ENCODE measurements at places on chromosomes 4 and X.
A peak's percentile ranks its signal among the peaks of the same experiment; 100 is the strongest.

GRCh38 chr4:86706923-86707597 is 112.9 kb downstream of the PTPN13 start:
- no peak for DNase-seq
- no peak overlapping the region for H3K4me3 ChIP-seq
- H3K4me1 ChIP-seq = no peaks in the 10 kb centered on the region
- no peaks in the 10 kb centered on the region for H3K27me3 ChIP-seq

DNA sequence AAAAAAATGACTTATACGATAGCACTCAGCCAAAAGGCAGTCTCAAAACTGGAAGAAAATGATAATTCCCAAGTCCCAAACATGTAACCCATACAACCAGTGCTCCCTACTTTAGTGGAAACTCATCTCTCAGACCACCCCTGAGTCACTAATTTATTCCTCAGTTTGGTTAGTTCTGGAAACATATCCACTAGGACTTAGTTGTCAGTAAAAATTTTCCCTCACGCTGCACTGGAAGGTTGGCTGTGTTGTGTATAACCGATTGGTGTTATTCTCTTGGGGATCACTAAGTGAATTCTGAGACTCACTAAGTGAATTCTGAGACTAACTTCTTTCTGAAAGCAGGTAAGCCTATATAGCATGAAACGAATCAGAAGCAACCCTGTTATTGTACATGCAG is 48.5 kb upstream of the GAB1 start:
- H3K27me3 ChIP-seq = no peaks in the 10 kb centered on the region
- H3K27ac ChIP-seq = no peak overlapping the region
- H3K36me3 ChIP-seq = no peaks in the 10 kb centered on the region
- no peaks in the 10 kb centered on the region for H3K4me1 ChIP-seq
- DNase-seq = no peak

DNA sequence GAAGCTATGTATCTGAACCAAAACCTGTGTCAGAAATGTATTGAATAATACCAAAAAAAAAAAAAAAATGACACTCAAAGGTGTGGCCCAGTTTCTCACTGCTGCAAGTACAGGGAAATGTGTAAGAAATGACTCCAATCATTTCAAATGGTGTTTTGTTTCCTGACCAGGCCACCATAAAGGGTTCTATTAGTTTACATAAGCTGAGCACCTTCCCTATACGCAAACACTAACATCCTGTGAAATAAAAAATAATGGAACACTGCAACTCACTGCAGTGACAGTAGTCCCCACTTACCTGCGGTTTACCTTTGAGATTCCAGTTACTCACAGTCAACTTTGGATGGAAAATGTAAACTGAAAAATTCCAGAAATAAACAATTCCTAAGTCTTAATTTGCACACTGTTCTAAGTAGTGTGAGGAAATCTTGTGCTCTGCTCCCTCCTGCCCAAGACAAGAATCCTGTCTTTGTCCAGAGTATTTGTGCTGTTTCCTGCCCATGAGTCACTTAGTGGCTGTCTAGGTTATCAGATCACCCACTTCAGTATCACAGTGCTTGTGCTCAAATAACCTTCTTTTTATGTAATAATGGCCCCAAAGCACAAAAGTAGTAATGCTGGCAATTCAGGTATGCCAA is 265.3 kb downstream of the RCHY1 start:
- H3K4me3 ChIP-seq = no peak overlapping the region
- no peaks in the 10 kb centered on the region for H3K36me3 ChIP-seq
- no peaks in the 10 kb centered on the region for H3K4me1 ChIP-seq
- H3K27ac ChIP-seq = no peak overlapping the region
- DNase-seq = no peak
- H3K27me3 ChIP-seq = no peaks in the 10 kb centered on the region

- no peaks in the 10 kb centered on the region for H3K27me3 ChIP-seq
- DNase-seq = no peak
- H3K4me1 ChIP-seq = no peaks in the 10 kb centered on the region
- H3K27ac ChIP-seq = no peak overlapping the region
- no peaks in the 10 kb centered on the region for H3K36me3 ChIP-seq
Measured at GRCh38 chr4:181550381-181550780, 692.8 kb upstream of the TENM3 start.

DNA sequence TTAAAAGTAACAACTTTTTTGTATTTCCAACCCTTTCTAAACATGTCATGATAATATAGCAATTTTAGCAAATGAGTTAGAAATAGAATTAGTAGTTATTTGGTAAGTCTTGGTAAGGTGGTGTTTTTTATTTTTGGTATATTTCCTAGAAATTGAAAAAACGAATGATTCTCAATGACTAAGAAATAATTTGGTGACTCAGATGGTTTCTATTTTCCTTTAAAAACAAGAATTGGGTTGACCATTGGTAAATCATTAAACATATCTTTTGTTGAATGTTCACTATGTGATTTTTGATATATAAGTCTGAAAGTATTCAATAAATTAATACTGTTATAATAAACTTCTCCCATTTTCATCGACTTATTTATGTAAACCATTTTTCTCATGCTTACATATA is 206.2 kb upstream of the BANK1 start:
- H3K27ac ChIP-seq = no peak overlapping the region
- no peaks in the 10 kb centered on the region for H3K4me1 ChIP-seq
- no peaks in the 10 kb centered on the region for H3K27me3 ChIP-seq
- H3K4me3 ChIP-seq = no peak overlapping the region
- H3K36me3 ChIP-seq = no peaks in the 10 kb centered on the region

- H3K4me1 ChIP-seq = peaks cover 9% of the 10 kb centered on the region
- H3K27me3 ChIP-seq = peaks cover 2% of the 10 kb centered on the region
- peak within 1 kb of the TSS; percentile 94 for H3K4me3 ChIP-seq
- peak; percentile 24 for DNase-seq
Measured at GRCh38 chrX:102155806-102156179, at the start of gene BEX5. BEX5 (minus strand) TSS chrX:102155977; CDS start chrX:102154265, 1,712 bp downstream.

DNA sequence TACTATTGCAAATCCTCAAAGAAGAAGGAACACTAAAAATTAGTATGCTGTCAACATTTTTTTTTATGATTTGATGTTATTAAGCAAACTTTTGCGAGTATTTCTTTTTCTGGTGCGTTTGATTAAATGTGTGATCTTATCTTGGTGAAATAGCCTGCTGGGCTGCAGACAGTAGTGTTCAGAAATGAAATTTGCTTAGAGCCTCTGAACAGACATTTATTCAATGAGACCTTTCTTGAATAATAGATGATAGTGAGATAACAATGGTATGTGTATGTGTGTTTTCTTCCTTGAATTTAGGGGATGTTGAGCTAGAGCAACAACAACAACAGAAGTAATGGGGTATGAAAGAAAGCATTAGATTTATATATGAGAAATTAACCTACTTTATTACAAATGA is 12.7 kb downstream of the ADGRL3 start:
- no peak for DNase-seq
- H3K36me3 ChIP-seq = no peaks in the 10 kb centered on the region
- H3K27me3 ChIP-seq = no peaks in the 10 kb centered on the region

DNA sequence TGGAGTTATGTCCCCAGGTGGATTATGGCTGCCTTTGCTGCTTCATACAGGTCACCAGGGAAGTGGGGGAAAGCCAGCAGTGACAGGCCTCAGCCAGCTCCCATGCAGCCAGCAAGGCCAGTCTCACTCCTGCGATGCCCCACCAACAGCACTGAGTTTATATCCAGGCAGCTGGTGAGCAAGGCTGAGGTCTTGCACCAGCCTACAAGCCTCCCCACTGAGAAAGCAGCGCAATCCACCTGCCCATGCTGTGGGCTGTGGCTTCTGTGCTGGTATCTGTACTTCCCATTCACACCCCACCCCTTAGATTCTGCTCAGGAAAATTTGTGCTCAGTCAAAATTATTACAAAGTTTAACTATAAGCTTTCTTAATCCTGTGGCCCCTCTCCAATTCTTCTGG is 153.5 kb downstream of the HHIP start:
- H3K27me3 ChIP-seq = no peaks in the 10 kb centered on the region
- no peaks in the 10 kb centered on the region for H3K36me3 ChIP-seq
- DNase-seq = no peak
- no peak overlapping the region for H3K4me3 ChIP-seq

- no peaks in the 10 kb centered on the region for H3K4me1 ChIP-seq
- no peaks in the 10 kb centered on the region for H3K27me3 ChIP-seq
- no peak for DNase-seq
- no peaks in the 10 kb centered on the region for H3K36me3 ChIP-seq
- H3K4me3 ChIP-seq = no peak overlapping the region
Measured at GRCh38 chrX:143437439-143437838, 79.8 kb downstream of the SPANXN3 start.

DNA sequence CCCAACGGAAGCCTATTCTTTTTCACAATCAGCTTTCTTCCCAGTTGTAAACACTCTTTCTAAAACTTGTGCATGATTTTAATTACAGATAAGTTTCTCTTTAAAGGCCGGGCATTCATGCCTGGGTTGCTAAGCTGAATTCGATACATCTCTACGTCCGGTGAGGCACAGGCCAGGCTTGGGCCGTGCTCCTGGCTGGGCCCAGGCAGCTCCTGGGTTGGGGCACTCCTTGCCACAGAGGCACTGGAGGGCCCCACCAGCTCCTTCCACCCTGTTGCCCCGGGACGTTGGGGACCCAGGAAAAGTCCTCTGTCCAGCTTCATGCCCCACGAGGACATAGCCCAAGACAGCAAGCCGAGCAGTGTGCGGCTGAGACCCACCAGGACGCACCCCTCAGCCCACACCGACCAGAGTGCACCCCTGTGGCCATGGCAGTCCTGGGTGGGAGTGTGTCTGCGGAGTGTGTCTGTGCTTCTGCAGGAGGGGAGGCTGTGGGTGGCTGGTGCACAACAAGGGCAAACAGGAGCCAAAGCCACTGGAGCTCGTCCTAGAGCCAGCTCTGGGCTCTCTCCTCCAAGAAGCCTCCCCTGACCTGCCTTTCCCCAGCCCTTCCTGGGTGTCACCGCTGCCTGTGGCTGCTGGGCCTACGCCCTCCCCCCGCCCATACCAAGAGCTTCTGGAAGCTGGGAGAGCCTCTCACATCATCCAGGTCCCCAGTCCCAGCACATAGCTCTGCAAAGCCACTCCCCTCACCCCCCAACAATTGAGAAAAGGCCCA is 128.0 kb upstream of the NKX1-1 start:
- no peak overlapping the region for H3K4me3 ChIP-seq
- H3K4me1 ChIP-seq = no peaks in the 10 kb centered on the region
- no peaks in the 10 kb centered on the region for H3K36me3 ChIP-seq
- DNase-seq = no peak
- H3K27me3 ChIP-seq = peaks cover 3% of the 10 kb centered on the region

- no peaks in the 10 kb centered on the region for H3K36me3 ChIP-seq
- no peak overlapping the region for H3K27ac ChIP-seq
- no peaks in the 10 kb centered on the region for H3K27me3 ChIP-seq
- H3K4me1 ChIP-seq = peaks cover 2% of the 10 kb centered on the region
- H3K4me3 ChIP-seq = no peak overlapping the region
Measured at GRCh38 chr4:48194971-48195370, 60.9 kb upstream of the TXK start.

GRCh38 chr4:1505511-1506460 is 99.5 kb upstream of the NKX1-1 start:
- no peaks in the 10 kb centered on the region for H3K36me3 ChIP-seq
- no peak overlapping the region for H3K27ac ChIP-seq
- no peaks in the 10 kb centered on the region for H3K27me3 ChIP-seq
- DNase-seq = no peak
- H3K4me1 ChIP-seq = no peaks in the 10 kb centered on the region

- peaks cover 3% of the 10 kb centered on the region for H3K4me1 ChIP-seq
- H3K36me3 ChIP-seq = no peaks in the 10 kb centered on the region
- H3K27ac ChIP-seq = no peak overlapping the region
- peak; percentile 34 for DNase-seq
Measured at GRCh38 chr4:153916273-153916755, 127.4 kb upstream of the SFRP2 start.

DNA sequence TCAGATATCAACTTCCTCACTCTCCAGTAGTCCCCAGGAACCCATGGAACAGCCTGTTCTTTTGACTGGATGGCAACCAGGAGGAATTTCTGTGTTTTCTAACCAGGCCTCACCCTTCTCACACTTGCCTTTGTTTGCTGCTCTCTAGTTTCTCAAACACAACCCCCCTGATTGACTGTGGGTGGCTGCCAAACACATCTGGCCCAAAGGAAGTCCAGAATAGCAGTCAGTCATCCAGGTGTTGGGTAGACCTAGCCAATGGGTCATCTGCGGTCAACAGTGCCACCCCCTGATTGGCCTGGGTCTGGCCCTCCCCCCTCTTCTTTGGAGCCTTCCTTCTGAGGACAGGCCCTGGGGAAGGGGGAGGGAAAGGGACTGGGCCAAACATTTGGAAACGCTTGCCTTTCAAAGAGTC is 53.7 kb downstream of the MSX1 start:
- H3K36me3 ChIP-seq = no peaks in the 10 kb centered on the region
- H3K27ac ChIP-seq = no peak overlapping the region
- no peak overlapping the region for H3K4me3 ChIP-seq
- H3K27me3 ChIP-seq = no peaks in the 10 kb centered on the region
- no peak for DNase-seq

- peaks cover 31% of the 10 kb centered on the region for H3K4me1 ChIP-seq
- DNase-seq = peak; percentile 66
- peak overlapping the region; percentile 79 for H3K27ac ChIP-seq
- H3K27me3 ChIP-seq = peaks cover 3% of the 10 kb centered on the region
Measured at GRCh38 chr4:87559090-87559837, 30.1 kb upstream of the SPARCL1 start.

GRCh38 chrX:105475801-105476200 is 255.3 kb upstream of the TEX13A start:
- H3K36me3 ChIP-seq = no peaks in the 10 kb centered on the region
- H3K4me3 ChIP-seq = no peak overlapping the region
- no peaks in the 10 kb centered on the region for H3K4me1 ChIP-seq
- H3K27me3 ChIP-seq = no peaks in the 10 kb centered on the region
- H3K27ac ChIP-seq = no peak overlapping the region

GRCh38 chr4:112714922-112715901 is 78.3 kb downstream of the LARP7 start:
- no peaks in the 10 kb centered on the region for H3K4me1 ChIP-seq
- H3K4me3 ChIP-seq = no peak overlapping the region
- no peak overlapping the region for H3K27ac ChIP-seq
- DNase-seq = no peak
- H3K27me3 ChIP-seq = peaks cover 9% of the 10 kb centered on the region

GRCh38 chr4:3442959-3443749 is 1.4 kb downstream of the HGFAC start:
- H3K4me1 ChIP-seq = no peaks in the 10 kb centered on the region
- no peaks in the 10 kb centered on the region for H3K36me3 ChIP-seq
- peak; percentile 52 for DNase-seq
- H3K4me3 ChIP-seq = no peak overlapping the region

DNA sequence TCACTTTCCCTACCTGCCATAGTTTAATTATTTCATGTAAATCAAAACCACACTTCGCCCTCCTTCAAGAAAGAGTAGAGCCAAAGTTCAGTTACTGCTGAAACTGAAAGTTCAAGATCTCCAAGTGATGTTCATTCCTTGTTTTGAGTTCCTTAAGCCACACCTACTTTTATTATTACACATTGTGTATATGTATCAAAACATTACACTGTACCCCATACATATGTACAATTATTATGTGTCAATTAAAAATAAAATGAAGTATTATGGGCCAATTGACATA is 892.3 kb upstream of the NDST4 start:
- no peak for DNase-seq
- peaks cover 1% of the 10 kb centered on the region for H3K36me3 ChIP-seq
- peaks cover 2% of the 10 kb centered on the region for H3K4me1 ChIP-seq
- no peaks in the 10 kb centered on the region for H3K27me3 ChIP-seq
- peak overlapping the region; percentile 71 for H3K27ac ChIP-seq
- peak overlapping the region; percentile 8 for H3K4me3 ChIP-seq

GRCh38 chrX:47637546-47638195 is 7.9 kb upstream of the CFP start:
- peak overlapping the region; percentile 65 for H3K27ac ChIP-seq
- H3K27me3 ChIP-seq = no peaks in the 10 kb centered on the region
- H3K36me3 ChIP-seq = peaks cover 52% of the 10 kb centered on the region
- no peak for DNase-seq
- peaks cover 17% of the 10 kb centered on the region for H3K4me1 ChIP-seq

GRCh38 chr4:121011138-121011537 is 61.2 kb downstream of the NDNF start:
- DNase-seq = no peak
- H3K36me3 ChIP-seq = no peaks in the 10 kb centered on the region
- no peak overlapping the region for H3K4me3 ChIP-seq
- H3K4me1 ChIP-seq = no peaks in the 10 kb centered on the region
- peaks cover 3% of the 10 kb centered on the region for H3K27me3 ChIP-seq

All from T-helper 2 cell treated with Interferon-gamma antibody and Interleukin-4, amounts not matched to agents 5 μg/mL and 100 μg/mL, for 36 hours (primary cell).